ENCODE measurements at places on chromosomes 6 and 20. TPM values are rescaled to one million over a fixed set of nuclear protein-coding genes. Genes with fewer than 3 reads are reported as not detected.

DNA sequence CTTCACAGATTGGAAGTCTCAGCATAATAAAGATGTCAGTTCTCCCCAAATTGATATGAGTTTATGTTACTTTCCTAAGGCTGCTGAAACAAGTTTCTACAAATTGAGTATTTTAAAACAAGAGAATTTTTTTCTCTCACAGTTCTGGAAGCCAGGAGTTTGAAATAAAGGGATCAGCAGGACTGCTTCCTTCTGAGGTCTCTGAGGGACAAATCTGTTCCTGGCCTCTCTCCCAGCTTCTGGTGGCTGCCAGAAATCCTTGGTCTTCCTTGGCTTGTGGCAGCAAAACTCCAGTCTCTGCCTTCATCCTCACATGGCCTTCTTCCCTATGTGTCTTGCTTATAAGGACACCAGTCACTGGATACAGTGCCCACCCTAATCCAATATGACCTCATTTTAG is 136.1 kb downstream of the TFAP2A start:
- DNase-seq, result no peak

The ARHGAP18 gene
- total RNA-seq, result 5.2 TPM

DNA sequence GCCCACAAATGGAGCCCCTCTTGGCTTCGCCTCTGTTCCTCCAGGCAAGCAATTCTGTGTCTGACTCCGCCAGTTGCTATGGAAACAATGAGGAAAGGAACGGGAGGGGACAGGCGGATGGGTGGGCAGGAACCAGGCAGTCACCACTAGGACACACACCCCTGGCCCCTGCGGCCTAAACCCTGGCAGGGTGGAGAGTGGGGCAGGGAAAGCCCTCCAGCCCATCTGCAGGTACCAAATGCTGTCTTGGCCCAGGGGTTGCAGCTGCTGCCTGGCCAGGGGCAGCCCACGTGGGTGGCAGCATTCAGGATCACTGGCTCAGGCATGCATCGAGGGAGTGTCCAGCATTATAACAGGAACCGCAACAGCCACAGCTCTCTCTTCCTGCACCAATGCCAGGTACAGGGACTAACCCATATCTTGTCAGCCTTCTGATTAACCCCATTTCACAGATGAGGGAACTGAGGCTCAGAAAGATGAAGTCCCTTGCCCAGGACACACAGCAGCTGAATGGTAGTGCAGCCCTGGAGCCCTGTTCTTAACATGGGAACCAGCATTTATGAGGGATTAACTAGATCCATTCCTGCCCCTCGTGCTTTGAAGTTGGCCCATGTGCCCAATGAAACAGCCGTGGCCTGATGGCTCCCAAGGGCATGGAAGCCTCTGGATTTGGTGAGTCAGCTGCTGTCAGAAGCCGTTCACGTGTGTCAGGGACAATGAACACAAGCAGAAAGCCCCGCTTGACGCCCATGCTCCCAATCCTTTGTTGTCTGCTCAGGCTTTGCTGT is 66.3 kb downstream of the NOL4L start:
- no peak for DNase-seq

GRCh38 chr6:167107787-167108186 is 15.1 kb upstream of the CCR6 start:
- no peak for DNase-seq

DNA sequence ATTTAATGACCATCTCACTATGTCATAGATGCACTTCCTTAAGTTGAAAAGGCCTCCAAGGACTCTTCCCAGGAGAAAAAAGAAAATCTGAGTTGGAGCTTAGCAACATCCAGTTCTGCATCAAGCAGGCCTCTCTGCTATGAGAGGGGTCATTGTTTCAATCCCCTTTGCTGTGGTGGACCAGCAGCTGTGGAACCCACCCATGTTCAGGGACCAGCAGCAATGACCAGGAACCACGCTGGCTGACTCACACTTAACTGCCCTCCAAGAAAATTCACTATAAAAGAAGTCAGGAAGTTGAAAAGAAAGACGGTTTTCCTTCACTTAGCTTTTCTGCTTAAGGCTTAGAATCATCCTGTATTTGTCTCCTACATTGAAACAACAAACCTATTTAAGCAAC is 1062.4 kb upstream of the FLRT3 start:
- no peak for DNase-seq

DNA sequence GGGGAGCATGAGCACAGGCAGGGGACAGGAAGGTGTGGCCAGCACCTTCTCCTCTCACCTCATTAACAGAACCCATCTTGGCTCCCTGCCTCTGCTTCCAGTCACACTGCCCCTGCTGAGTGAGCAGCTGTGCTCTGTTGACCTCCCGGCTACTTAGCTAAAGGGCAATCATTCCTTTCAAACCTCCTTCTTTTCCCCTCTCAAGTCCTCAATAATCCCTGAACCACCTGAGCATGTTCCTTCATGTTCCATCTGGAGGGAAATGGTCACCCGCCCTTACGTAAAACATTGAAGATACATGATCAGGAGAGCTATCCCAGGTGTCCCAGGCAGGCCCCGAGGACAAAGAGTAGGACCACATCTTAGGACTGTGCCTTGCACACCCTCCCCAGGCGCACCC is 21.7 kb upstream of the MRPS10 start:
- no peak for DNase-seq

GRCh38 chr6:156311291-156311690 is 465.9 kb upstream of the ARID1B start:
- DNase-seq, result no peak

The ZNF184 gene
- 14.9 TPM for total RNA-seq

DNA sequence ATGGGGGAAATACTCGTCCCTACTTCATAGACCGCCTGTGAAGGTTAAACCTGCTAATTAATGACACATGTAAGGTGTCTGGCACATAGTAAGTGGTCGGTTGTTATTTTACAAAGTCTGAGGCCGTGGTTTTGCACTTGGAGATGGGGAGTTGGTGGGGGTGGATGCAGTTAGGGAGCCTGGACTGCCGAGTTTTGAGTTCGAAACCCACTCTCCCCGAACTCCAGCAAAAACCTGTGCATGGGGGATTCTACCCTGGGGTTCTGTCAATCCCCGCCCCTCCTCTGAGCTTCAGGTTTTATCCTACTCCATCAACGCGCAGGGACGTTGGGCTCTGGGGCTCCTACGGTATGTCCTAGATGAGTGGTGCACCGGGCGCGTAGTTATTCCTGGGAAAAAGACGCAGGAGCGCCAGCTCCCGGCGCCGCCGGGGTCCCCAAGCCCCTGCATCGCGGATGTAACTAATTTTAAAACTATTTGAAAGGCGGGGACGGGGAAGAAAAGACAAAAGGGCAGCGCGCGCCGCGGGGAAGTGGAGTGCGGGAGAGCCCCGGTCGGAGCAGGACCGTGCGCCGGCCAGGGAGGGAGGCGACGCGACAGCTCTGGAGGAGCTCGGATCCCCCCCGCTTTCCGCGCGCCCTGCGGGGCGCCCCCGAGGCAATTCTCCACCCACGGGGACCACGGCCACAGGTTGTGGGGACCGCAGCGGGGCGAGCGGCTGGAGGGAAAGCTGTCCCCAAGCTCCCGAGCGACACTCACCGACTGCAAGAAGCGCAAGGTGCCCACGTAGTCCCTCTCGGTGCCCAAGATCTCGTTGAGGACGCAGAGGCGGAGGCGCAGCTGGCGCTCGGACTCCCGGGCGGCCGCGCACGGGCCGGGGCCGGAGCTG is 672 bp downstream of the PREX1 start:
- DNase-seq, result peak; percentile 40

DNA sequence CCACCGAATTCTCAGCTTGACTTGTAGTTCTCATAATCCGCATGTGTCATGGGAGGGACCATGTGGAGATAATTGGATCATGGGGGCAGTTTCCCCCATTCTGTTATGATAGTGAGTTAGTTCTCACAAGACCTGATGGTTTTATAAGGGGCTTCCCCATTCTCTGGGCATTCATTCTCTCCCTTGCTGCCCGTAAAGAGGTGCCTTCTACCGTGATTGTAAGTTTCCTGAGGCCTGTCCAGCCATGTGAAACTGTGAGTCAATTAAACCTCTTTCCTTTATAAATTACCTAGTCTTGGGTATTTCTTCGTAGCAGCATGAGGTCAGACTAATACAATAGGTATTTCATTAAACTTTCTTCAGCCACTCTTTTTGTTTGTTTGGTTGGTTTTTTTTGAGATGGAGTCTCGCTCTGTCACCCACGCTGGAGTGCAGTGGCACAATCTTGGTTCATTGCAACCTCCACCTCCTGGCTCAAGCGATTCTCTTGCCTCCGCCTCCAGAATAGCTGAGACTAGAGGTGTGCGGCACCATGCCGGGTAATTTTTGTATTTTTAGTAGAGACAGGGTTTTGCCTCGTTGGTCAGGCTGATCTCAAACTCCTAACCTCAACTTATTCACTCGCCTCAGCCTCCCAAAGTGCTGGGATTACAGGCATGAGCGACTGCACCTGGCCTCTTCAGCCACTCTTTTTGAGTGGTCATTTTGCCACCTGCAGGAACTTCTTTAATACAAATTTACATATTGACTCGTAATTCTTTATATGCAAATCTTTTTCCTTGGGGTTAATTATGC is 36.3 kb downstream of the GSTA2 start:
- DNase-seq, result no peak

- no peak for DNase-seq
Observed at GRCh38 chr6:150194195-150194594, 51.4 kb downstream of the PPP1R14C start.

- DNase-seq, result no peak
Observed at GRCh38 chr6:13397359-13398068, 69.2 kb upstream of the TBC1D7 start.

GRCh38 chr6:43268782-43269272 is 25.5 kb downstream of the TTBK1 start:
- no peak for DNase-seq

All from CD4-positive, CD25-positive, alpha-beta regulatory T cell (primary cell).